Stimulated activated CD4-positive, alpha-beta T cell treated with anti-CD3 and anti-CD28 coated beads, Interleukin-12 subunit alpha, Interleukin-12 subunit beta, amount 100 ng/mL, for 24 hours (primary cell): ENCODE measurements at places on chromosomes 13 and 19.

DNA sequence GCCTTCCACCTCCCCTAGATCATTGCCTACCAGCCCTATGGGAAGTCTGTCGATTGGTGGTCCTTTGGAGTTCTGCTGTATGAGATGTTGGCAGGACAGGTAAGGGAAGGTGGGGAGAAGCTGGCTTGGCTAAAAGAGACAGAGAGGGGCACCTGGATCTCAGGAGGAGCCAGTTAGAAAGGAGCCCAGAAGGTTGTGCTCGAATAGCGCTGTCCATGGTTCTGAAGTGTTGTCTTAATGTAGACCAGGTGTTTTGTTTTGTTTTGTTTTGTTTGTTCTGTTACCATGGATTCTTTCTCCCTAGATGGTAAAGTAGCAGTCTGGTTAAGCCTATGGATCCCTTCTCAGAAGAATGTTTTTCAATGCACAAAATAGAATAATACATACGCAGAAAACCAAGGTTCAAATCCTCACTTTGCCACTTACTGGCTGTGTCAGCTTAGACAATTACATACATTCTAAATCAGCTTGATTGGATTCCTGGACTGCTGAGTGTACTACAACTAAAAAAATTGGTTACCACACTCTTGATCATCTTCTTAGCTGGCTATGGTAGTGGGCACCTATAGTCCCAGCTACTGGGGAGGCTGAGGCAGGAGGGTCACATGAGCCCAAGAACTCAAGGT is 5.9 kb upstream of the CACNG7 start:
- no peak for DNase-seq

DNA sequence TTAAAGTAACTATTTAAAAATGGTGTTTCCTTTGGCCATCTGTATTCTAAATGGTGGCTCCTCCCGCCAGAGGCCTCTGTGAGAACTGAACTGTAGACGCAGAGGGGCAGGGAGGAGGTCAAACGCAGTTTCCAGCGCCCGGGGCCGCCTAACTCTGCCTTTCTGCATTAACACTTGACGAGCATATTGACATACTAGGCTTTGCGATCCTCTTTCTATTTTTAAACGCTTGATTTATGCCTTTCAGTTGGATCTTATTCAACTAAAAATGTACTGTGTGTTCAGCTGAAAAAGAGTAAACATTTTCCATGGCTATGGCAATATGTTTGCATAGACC is 74.7 kb downstream of the SPACA7 start:
- no peak for DNase-seq

DNA sequence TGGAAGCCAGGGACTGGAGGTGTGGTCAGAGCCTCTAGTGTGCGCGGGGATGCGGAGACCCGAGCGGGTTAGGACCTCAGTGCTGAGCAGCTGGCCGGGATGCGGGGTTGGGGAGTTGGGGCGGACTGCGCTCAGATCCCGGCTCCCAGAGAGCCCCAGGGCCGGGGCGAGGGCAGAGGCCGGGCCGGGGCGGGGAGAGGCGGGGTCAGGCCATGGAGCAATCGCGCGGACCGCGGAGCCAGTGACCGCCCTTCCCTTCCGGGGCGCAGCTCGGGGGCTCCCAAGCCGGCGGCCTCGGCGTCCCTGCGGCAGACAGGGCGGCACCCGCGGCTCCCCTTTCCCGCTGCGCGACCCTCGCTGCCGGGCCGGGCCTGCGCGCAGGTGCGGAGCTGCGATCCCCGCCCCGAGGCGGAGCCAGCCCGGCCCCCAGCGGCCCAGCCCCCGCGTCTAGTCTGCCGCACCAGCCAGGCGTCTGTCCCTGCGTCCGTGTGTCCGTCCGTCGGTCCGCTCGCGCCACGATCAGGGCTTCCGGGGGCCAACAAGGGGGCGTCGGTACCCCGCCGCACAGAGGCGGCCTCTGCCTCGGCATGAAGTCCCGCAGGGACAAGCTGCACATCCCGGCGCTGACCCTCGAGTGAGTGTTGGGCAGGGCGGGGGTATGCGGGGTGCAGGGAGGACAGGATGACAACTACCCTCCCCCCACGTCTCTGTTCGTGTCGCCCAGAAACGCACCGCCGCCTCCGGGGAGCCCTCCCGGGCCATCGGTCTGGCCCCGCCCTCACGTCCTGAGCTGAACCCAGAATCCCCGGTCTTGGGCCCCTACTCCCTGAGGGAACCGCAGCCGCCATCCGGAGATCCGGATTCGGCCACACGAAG is 12.4 kb downstream of the MAST3 start:
- no peak for DNase-seq

- no peak for DNase-seq
Measured at GRCh38 chr13:46142776-46143175, 37.9 kb upstream of the CPB2 start.

GRCh38 chr13:76854894-76855293 is 31.3 kb downstream of the KCTD12 start:
- DNase-seq = no peak

- no peak for DNase-seq
Measured at GRCh38 chr13:45231722-45232121, 30.9 kb upstream of the KCTD4 start.

GRCh38 chr13:92767468-92767867 is 459.1 kb upstream of the GPC6 start:
- no peak for DNase-seq

DNA sequence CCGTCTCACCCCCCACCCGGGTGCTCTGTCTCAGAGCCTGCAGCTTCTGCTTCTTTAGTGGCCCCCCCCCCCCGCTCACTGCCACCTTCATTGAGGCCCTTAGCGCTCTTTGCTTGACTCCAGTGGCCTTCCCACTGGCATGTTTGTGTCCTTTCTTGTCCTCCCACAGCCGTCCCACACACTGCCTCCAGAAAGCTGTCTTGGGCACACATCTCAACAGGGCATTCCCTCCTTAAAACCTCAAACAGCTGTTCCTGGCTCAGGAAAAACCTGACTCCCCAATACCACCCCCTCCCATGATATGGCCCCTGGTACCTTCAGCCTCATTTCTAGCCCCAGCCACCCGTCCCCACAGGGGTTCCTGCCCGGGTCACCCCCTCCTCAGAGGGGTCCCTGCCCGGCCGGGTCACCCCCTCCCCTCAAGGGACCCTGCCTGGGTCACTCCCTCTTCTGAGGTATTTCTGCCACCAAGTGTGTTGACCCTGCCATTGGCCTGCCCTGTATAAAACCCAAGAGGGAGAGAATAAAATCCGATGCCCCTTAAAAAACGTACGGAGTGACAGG is 8.9 kb downstream of the B3GLCT start:
- DNase-seq = no peak

- DNase-seq = no peak
Measured at GRCh38 chr19:13428352-13428751, 77.9 kb downstream of the CACNA1A start.
